ENCODE measurements at places on chromosomes 5 and 9. TPM values are rescaled to one million over a fixed set of nuclear protein-coding genes. Genes with fewer than 3 reads are reported as not detected.

The AP3B1 gene
- 44.5 TPM for total RNA-seq

The GNA14 gene
- not detected for total RNA-seq

DNA sequence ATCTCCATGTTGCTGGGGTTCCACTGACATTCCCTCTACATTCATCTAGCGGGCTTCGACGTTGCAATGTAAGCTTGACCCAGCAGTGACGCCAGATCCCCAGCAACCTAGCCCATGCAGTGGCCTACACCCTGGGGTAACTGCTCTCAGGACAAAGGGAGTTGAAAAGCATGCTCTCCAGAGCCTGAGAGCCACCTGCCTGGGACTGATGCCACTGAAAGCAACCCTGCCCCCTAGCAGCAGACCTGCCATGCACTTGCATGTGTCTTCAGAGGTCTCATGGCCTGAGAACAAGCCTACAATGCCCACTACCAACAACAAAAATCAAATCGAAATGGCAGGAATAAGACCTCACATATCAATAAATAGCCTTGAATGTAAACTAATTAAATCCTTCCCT lies 330.3 kb downstream of the TRIM36 start:
- no peak for DNase-seq

- no peak for DNase-seq
These were observed 103.5 kb upstream of the PTCH1 start for GRCh38 chr9:95620314-95620713.

The C9orf57 gene
- not detected for total RNA-seq

The PDZD2 gene
- total RNA-seq = 1.3 TPM

GRCh38 chr9:35484406-35484805 lies 5.5 kb upstream of the RUSC2 start:
- DNase-seq = no peak
